ENCODE measurements at places on chromosomes 4 and X.

GRCh38 chr4:39204543-39204942, 22.2 kb downstream of the WDR19 start:
- no peak for DNase-seq

DNA sequence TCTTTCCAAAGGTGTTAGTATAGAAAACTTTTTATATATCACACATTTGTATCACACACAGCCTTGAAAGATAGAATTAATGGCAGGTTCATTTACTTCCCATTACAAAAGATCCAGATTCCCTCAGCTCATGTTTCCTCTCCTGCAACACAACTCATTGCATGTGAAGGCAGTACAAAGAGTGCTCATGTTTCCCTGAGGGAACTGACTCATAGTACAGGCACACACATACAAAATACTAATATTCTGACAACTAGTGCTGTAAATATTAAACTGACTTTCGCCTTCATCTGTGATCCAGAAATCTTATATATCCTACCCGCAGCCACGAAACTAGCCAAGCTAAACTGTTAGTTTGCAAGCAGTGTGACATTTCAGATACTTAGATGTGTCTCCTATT, 819.8 kb upstream of the PCDH7 start:
- DNase-seq: no peak

- DNase-seq: no peak
Observed at GRCh38 chrX:16992951-16993350, 46.5 kb downstream of the REPS2 start.

GRCh38 chrX:84161641-84162040, 26.4 kb downstream of the RPS6KA6 start:
- DNase-seq: no peak

DNA sequence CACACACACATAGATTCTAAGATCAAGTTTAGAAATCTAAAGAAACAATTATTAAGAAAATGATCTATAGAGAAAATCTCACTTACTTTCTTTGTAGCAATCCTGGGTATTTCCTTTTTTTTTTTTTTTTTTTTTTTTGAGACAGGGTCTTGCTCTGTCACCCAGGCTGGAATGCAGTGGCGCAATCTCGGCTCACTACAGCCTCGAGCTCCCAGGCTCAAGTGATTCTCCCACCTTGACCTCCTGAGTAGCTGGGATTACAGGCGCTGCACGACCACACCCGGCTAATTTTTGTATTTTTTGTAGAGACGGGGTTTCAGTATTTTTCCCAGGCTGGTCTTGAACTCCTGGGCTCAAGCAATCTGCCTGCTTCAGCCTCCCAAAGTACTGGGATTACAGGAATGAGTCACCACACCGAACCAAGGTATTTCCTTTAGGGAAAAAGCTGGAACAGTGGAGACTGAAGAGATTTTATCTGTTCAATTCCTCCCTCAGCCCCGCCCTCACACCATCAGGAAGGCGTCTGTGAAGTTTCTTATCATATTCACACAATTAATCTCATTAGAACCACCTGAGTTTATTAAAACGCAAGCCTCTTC, at the start of gene TRIML2:
Gene TRIML2, minus strand, starts transcription at position 447 of the 599 bp plus-strand sequence. CDS start 4,235 bp downstream, outside the sequence.
- no peak for DNase-seq

Measured in head of caudate nucleus (tissue), 42 donors.